Right cardiac atrium (tissue), 5 donors: ENCODE measurements at places on chromosomes 11 and 22. TPM values are rescaled to one million over a fixed set of nuclear protein-coding genes. Genes with fewer than 3 reads are reported as not detected.

The MS4A6A gene
- polyA plus RNA-seq = 16.5 TPM

The OR51I1 gene
- not detected for polyA plus RNA-seq

The ADAMTS8 gene
- 0.88 TPM for polyA plus RNA-seq

The RASGRP2 gene
- 69.6 TPM for polyA plus RNA-seq

The SMPD1 gene
- polyA plus RNA-seq = 57.9 TPM
